ENCODE measurements at places on chromosomes 1 and 21.

DNA sequence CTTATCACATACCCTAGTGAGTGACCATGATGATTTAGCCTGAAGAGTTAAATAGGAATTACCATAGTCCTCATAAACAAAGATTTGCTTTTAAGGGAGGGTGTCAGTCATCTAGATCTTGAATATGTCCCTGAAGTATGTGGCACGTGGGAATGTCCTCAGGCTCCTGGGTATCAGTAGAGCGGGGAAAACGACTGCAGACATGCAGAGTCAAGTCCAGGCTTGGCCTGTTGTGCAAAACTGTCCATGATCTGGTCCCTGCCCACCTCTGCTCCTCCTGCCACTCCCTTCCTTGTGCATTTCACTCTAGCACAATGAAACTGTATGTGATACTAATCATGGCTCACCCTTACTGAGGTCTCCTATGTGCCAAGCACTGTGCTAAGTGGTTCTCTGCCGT, 12.9 kb downstream of the MOV10 start:
- no peak for DNase-seq

- no peak for DNase-seq
These were observed 649.7 kb upstream of the NEGR1 start for GRCh38 chr1:72932025-72932424.

- DNase-seq, result no peak
These were observed 266.3 kb upstream of the OLFM3 start for GRCh38 chr1:102262994-102263393.

DNA sequence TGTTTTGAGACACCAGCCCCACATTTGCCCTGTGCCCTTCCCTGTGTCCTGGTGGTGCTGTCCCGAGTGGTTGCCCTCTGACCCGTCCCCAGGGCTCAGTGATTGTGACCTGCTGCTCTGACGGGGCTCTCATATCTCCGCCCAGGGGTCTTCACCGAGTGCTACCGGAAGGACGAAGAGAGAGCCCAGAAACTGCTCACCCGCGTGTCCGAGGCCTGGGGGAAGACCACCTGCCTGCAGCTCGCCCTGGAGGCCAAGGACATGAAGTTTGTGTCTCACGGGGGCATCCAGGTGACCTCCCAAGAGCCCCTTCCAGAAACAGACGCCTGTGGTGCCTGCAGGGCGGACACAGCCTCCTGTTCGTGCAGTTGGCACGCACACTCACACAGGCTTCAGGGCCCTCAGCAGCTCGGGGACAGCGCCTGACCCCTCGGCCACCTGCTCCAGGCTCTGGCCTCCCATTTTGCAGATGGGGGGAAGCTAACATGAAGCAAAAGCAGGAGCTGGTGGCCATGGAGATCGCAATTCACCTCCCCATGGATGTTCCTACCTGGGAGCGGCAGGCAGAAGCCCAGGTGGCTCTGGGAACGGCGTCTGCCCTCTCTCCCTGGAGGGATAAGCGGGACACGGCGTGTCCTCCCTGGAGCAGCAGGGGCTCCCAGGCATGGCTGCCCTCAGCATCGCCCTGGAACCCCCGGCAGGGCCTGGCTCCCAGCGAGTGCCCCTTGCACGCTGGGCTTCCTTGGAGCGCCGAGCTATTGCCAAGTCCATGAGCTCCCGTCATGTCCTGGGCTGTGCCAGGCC, 45.9 kb downstream of the TRPM2 start:
- no peak for DNase-seq

DNA sequence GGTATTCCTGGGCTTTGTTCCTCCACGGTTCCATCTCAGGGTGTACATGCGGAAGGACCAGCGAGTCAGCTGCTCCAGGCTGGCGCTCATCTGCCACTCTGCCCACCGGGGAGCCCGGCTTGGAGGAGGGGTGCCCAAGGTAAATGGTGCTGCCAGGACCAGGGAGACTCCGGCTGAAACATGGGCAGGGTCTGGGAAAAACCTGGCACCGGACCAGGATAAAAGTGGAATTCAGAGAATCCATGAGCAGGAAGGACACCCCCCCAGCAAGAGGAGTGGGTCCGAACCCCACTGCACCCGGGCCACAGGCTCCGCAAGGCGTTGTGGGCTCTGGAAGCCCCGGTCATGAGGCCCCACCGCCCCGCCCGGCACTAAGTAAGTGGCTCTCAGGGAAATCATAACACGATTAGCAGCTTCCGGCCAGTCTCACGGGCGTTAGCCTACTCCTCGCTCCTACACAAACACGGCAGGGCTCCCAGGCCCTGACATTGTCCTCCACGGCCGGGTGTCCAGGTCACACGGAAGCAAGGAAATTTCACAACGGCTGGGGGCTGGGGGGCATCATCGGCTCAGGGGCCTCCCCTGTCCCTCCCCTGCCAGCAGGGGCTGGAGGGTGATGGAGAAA, 21.1 kb downstream of the MEGF6 start:
- peak; percentile 56 for DNase-seq

Data from left lung (tissue), 14 donors.